Endothelial cell (in vitro differentiated cells): ENCODE measurements at places on chromosomes 7 and 10. TPM values are rescaled to one million over a fixed set of nuclear protein-coding genes. Genes with fewer than 3 reads are reported as not detected.
A peak's percentile ranks its signal among the peaks of the same experiment; 100 is the strongest.

DNA sequence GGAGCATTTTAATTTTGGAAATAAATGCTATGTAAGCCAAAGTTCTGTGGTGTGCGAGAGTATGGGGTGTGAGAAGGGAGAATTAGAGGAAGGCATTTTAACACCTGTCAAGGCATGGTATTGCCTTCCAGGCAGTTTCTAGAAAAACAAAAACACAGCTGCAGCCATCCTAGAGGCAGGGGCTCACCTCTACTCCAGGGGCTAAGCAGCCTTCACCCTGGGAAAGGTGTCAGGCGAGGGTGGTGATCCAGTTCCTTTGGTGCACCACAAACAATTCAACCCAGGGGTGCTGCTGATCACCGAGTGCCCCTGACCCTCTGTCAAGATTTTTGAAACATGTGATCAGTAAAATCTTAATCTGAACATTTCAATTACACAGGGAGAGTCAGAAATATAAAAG, 59.2 kb upstream of the GPR26 start:
- no peaks in the 10 kb centered on the region for H3K27me3 ChIP-seq
- H3K36me3 ChIP-seq = no peaks in the 10 kb centered on the region
- DNase-seq = no peak
- H3K4me1 ChIP-seq = no peaks in the 10 kb centered on the region

- DNase-seq = no peak
- no peak overlapping the region for H3K27ac ChIP-seq
- no peaks in the 10 kb centered on the region for H3K36me3 ChIP-seq
- H3K27me3 ChIP-seq = no peaks in the 10 kb centered on the region
- H3K4me1 ChIP-seq = no peaks in the 10 kb centered on the region
Measured at GRCh38 chr7:51255036-51255435, 61.6 kb downstream of the COBL start.

GRCh38 chr7:117780832-117781231, 92.4 kb downstream of the CTTNBP2 start:
- no peaks in the 10 kb centered on the region for H3K4me1 ChIP-seq
- H3K4me3 ChIP-seq = no peak overlapping the region
- DNase-seq = no peak
- H3K36me3 ChIP-seq = peaks cover 4% of the 10 kb centered on the region
- no peaks in the 10 kb centered on the region for H3K27me3 ChIP-seq

DNA sequence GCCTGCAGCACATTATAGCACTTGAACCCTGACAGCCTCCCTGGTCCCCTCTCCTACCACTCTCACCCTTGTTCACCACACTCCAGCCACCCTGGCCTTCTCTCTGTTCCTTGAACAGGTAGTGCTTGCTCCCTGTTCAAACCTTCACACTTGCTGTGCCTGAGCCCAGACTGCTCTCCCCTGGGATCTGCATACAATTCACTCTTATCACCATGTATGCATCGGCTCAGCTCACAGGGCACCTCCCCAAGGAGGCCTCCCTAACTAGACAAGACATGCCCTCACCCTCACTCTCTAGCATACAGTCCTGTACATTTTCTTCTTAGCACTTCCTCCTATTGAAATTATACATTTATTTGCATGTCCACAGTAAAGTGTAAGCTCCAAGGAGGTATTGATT, 59.3 kb downstream of the FAM13C start:
- H3K4me1 ChIP-seq = peaks cover 8% of the 10 kb centered on the region
- H3K27me3 ChIP-seq = peaks cover 5% of the 10 kb centered on the region
- H3K27ac ChIP-seq = peak overlapping the region; percentile 58
- DNase-seq = no peak
- H3K4me3 ChIP-seq = no peak overlapping the region

DNA sequence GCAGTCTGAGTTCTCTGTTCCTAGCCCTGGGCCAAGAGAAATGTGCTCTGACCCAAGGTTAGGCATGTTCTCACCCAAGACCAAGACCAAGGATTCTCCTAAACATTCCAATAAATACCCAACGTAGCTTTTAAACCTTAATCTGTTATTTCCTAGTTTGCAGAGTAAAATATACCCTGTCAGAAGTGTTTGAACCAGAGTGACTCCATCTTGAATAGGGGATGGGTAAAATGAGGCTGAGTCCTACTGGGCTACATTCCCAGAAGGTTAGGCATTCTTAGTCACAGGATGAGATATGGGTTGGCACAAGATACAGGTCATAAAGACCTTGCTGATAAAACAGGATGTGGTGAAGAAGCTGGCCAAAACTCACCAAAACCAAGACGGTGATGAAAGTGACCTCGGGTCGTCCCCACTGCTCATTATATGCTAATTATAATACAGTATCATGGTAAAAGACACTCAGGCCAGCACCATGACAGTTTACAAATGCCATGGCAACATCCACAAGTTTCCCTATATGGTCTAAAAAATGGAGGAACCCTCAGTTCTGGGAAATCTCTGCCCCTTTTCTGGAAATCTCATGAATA, 27.7 kb downstream of the PLXNA4 start:
- H3K4me3 ChIP-seq = no peak overlapping the region
- H3K27ac ChIP-seq = no peak overlapping the region
- H3K4me1 ChIP-seq = peaks cover 18% of the 10 kb centered on the region

GRCh38 chr7:131111081-131111576, 216.5 kb upstream of the MKLN1 start:
- peaks cover 19% of the 10 kb centered on the region for H3K27me3 ChIP-seq
- no peak for DNase-seq
- H3K36me3 ChIP-seq = no peaks in the 10 kb centered on the region
- H3K4me1 ChIP-seq = peaks cover 26% of the 10 kb centered on the region
- peak overlapping the region; percentile 85 for H3K4me3 ChIP-seq
- H3K27ac ChIP-seq = peak overlapping the region; percentile 64

The EN2 gene
- total RNA-seq = 2.1 TPM

The FAM25G gene
- not detected for total RNA-seq

- peaks cover 6% of the 10 kb centered on the region for H3K36me3 ChIP-seq
- H3K4me1 ChIP-seq = peaks cover 5% of the 10 kb centered on the region
- H3K27me3 ChIP-seq = peaks cover 7% of the 10 kb centered on the region
- DNase-seq = no peak
- H3K27ac ChIP-seq = peak overlapping the region; percentile 75
Measured at GRCh38 chr7:100673942-100674410, 436 bp downstream of the GNB2 start.

DNA sequence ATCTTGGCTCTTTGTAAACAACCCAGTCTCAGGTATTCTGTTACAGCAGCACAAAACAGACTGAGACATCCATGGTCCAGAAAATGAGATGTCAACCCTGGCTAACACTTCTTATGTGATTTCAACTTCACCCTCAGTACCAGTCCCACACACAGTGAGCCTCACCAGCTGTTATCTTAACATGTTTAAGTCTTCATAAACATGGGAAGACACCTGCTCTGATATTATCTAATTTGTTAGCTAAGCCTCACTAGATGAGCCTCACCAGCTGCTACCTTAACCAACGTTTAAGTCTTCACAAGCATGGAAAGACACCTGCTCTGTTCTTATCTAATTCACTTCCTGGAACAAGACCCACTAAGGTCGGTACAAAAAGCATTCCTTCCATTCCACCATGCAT, 130.8 kb downstream of the CALN1 start:
- peaks cover 16% of the 10 kb centered on the region for H3K36me3 ChIP-seq
- peaks cover 6% of the 10 kb centered on the region for H3K27me3 ChIP-seq
- no peak overlapping the region for H3K27ac ChIP-seq
- H3K4me3 ChIP-seq = no peak overlapping the region
- no peaks in the 10 kb centered on the region for H3K4me1 ChIP-seq

GRCh38 chr10:78539247-78539766, 505.6 kb downstream of the RPS24 start:
- no peaks in the 10 kb centered on the region for H3K27me3 ChIP-seq
- H3K36me3 ChIP-seq = no peaks in the 10 kb centered on the region
- H3K27ac ChIP-seq = no peak overlapping the region
- no peak overlapping the region for H3K4me3 ChIP-seq
- no peak for DNase-seq

- no peak overlapping the region for H3K27ac ChIP-seq
- H3K27me3 ChIP-seq = peaks cover 16% of the 10 kb centered on the region
- H3K4me1 ChIP-seq = peaks cover under 1% of the 10 kb centered on the region
- no peak overlapping the region for H3K4me3 ChIP-seq
- no peaks in the 10 kb centered on the region for H3K36me3 ChIP-seq
Measured at GRCh38 chr7:45084336-45084735, 4.4 kb downstream of the NACAD start.

DNA sequence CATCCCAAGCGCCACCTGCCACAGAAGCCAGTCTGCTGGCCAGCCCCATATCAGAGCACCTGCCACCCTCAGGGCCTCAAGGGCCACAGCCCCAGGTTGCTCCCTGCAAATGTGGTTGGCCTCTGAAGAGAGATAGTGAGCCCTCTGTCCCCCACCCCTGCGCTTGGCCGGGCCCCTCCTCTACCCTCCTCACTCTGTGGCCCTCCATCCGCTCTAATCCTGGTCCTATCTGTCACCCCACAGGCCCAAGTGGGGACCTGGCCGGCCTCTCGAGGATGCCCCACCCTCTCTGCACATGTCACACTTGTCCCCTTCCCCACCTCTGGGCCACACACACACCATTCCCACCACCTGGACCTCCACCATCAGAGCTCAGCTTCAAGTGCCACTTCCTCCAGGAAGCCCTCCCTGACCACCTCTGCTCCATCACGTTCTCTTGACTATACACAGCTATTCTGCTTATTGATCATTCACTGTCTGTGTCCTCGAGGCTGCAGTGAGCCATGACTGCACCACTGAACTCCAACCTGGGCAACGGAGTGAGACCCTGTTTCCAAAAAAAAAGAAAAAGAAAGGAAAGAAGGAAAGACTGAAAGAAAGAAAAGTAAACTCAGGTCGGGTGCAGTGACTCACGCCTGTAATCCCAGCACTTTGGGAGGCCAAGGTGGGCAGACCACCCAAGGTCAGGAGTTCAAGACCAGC, 42.4 kb downstream of the TNRC18 start:
- peaks cover 9% of the 10 kb centered on the region for H3K27me3 ChIP-seq
- peaks cover 4% of the 10 kb centered on the region for H3K4me1 ChIP-seq
- no peak overlapping the region for H3K27ac ChIP-seq
- peaks cover 9% of the 10 kb centered on the region for H3K36me3 ChIP-seq
- no peak for DNase-seq
- no peak overlapping the region for H3K4me3 ChIP-seq

The SRRM3 gene
- total RNA-seq = 27.1 TPM

The HMX3 gene
- not detected for total RNA-seq

DNA sequence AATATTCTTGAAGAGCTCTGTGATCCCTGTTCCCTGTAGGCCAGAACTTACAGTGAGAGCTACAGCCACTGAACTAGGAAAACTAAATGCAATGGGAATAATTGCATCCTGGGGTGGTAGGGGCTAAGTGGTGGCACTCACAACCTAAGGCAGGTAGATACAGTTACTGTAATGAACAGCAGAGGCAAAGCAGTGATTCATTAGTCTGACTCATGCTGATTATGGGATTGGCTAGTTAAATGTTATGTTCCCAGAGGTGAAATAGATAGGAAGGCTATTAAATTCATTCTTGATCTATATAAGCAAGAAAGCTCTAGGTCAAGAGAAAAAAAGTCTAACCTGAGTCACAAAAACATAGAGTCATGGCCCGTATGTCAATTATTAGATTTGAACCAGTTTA, 173.1 kb upstream of the MALRD1 start:
- H3K27me3 ChIP-seq = no peaks in the 10 kb centered on the region
- no peak overlapping the region for H3K27ac ChIP-seq
- H3K4me3 ChIP-seq = no peak overlapping the region
- H3K36me3 ChIP-seq = no peaks in the 10 kb centered on the region
- no peak for DNase-seq

The SLC26A5 gene
- total RNA-seq = 3.0 TPM

DNA sequence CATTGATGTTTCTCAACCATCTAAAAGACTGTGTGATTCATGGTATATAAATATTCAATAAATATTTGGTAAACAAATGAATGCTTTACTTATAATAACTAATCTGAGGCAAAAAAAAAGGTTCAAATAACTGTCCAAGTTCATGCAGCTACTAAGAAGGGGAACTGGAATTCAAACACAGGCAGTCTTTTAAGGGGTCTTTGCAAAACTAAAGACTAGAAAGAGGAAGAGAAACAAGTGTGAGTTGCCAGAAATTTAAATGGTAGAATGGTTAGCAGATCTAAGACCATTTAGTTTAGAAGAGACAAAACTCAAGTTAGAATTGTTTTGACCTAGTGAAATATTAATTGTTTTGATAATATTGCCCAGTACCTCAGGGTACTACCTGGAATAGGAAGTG, 642.0 kb upstream of the LRRN3 start:
- H3K36me3 ChIP-seq = no peaks in the 10 kb centered on the region
- no peak overlapping the region for H3K27ac ChIP-seq
- no peaks in the 10 kb centered on the region for H3K4me1 ChIP-seq
- peaks cover 2% of the 10 kb centered on the region for H3K27me3 ChIP-seq
- DNase-seq = no peak
- H3K4me3 ChIP-seq = no peak overlapping the region

The SVOPL gene
- total RNA-seq = not detected

- peaks cover 6% of the 10 kb centered on the region for H3K4me1 ChIP-seq
- no peak overlapping the region for H3K4me3 ChIP-seq
- H3K36me3 ChIP-seq = no peaks in the 10 kb centered on the region
- no peak overlapping the region for H3K27ac ChIP-seq
Measured at GRCh38 chr7:44970523-44971051, 8.2 kb downstream of the MYO1G start.

GRCh38 chr10:42428534-42428933, 209.8 kb downstream of the ZNF33B start:
- no peak overlapping the region for H3K27ac ChIP-seq
- H3K4me1 ChIP-seq = no peaks in the 10 kb centered on the region
- no peak overlapping the region for H3K4me3 ChIP-seq
- H3K36me3 ChIP-seq = peaks cover 6% of the 10 kb centered on the region

DNA sequence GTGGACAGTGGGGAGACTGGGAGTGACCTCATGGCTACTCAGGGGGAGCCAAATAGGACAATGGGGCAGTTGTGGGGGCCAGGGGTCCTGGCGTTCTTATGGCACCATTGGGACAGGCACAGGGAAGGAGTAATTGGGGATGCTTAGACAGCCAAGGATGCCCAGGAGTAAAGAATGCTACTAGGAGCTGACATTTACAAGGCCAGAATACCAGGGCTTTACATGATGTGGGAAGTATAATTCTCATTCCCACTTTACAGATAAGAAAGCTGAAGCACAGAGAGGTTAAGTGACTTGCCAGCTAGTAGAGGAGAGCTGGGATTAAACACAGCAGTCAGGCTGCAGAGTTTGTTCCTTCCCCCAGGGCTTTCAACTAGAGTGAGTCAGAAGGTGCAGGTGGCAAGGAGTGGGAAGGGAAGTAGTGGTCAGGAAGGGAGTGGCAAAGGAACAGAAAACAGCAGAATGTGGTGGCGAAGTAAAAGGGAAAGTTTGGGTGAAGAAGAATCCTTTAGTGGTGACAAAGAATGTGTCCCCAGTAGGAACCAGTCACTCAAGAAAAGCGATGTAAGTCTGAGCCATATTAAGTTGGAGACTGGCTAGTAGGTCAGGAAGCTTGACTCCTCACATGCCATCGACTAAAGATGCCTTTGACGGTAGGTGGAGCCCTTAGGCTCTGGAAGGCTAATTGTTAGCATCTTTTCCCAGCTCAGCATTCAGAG, 32.8 kb downstream of the CPVL start:
- DNase-seq = peak; percentile 25
- no peak overlapping the region for H3K27ac ChIP-seq
- no peak overlapping the region for H3K4me3 ChIP-seq
- H3K36me3 ChIP-seq = peaks cover 3% of the 10 kb centered on the region
- H3K27me3 ChIP-seq = peaks cover under 1% of the 10 kb centered on the region
- peaks cover 15% of the 10 kb centered on the region for H3K4me1 ChIP-seq

The LGI1 gene
- 0.26 TPM for total RNA-seq

The ACSL5 gene
- 0.64 TPM for total RNA-seq
